ENCODE measurements at places on chromosomes 13 and 19.

- DNase-seq = no peak
Measured at GRCh38 chr13:80962173-80962572, 621.2 kb upstream of the SPRY2 start.

GRCh38 chr13:39417131-39417530 is 185.9 kb downstream of the LHFPL6 start:
- no peak for DNase-seq

GRCh38 chr19:18776736-18777135 is 14.4 kb downstream of the COMP start:
- DNase-seq = no peak

DNA sequence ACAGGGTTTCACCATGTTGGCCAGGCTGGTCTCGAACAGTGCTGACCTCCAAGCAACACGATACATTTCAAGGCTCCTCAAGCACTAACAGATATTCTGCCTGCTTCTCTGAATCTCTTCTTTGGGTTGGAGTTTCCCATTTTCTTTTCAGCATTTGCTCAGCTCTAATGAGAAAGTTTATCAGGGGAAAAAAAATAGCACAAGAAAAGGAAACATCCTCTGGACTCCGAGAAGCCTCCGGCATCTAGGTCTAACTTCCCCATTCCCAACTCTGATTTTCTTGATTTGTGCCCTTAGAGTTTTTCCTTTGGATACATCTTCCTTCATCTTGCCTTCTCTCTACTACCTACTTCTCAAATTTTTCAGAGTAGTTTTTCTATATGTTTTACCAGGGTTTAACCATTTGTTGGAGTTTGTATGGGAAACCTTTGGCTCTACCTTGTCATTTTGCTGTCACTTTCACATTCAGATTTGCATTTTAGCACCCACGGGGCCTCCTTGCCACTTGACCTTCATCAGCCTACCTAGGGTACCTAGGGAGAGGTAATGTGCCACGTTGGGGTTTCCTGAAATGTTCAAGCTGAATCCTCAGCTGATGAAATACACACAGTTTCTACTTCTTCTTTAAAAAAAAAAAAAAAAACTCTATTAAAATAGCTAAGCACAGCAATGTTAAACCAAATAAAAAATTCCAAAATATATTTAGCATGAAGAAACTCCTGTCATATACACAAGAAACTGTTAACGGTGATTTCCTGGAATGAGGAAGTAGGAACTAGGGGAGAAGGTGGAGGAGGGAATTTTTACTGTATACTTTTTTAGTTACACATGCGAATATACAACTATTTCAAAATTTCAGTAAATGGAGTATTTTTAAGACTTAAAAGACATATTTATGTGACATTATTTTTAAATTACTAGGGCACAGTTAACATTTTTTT is 5.1 kb upstream of the USP12 start:
- no peak for DNase-seq
